ENCODE measurements at places on chromosomes 1 and 21.

GRCh38 chr1:61152066-61152465 lies 69.7 kb downstream of the NFIA start:
- DNase-seq = no peak

DNA sequence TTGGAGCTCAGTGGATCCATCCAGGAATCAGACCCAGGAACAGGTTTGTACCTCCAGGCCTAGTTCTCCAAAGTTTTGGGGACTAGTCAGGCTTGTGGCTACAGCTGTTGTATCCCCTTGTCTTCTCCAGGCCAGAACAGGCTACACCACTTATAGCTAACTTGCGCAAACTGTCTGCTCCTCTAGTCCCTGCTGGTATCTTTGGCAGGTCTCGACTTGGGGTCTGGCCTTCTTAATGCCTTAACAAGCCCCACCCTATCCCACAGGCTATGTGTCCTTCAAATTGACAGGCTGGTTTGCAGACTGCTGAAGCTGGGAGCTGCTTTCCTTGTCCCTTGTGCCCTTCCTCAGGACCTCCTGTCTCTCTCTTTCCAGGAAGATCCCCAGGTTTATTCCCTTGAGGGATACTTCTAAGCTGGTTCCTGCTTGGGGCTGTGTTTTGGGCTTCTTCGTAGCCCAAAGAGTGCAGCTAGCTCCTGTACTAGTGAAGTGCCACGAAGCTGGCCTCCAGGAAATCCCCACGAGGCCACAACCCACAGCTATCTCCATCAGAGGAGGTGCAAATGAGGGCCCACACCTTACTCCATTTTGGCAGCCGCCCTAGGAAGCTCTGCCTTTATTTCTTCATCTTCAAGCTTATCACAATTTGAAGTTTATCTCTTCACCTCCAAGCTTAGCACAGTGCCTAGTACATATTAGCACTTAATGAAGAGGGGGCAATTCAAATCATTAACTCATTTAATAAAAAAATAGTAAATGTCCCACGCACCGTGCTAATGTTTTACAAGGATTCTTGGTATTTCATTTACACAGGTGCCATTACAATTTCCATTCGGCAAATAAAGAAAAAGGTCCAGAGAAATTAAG lies 683 bp upstream of the DMAP1 start:
- DNase-seq = no peak

DNA sequence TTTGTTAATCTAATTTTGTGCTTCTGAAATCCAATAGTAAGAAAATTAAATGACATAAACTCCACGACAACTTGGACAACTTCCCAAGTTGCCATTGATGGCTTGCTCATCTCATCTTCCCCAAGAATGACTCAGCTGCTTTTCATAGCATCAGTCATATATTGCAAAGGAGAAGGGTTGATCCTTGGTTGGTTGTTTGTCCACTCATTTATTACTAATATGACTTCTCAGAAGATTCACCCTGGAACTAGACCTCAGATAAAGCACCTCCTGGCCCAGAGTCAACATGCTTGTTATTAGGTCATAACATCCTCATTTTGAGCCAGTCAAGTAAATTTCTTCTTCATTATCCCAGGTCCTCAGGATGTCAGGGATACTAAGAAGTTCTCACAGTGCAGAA lies 2.3 kb upstream of the LCE3D start:
- DNase-seq = no peak

DNA sequence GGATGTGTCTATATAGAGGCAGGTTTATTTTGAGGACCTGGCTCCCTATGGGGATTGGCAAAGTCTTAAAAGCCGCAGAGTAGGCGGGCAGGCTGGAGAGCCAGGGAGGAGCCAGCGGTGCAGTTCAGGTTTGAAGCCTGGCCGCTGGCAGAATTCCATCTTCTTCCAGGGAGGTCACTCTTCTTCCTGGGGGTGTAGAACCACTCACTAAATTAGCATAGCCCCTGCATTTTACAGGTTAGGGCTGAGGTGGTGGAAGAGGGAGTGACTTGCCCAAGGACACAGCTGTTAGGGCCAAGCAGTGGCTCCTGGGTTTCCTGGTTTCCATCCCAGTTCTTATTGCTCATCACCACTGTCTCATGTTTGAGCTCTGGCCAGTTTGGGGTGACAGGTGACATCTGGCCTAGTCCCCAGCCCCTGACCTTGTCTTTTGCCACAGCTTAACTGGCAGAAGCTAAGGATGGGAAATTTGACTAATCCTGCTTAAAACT lies 1.4 kb downstream of the PINK1 start:
- DNase-seq = peak; percentile 36

- peak; percentile 18 for DNase-seq
Measured at GRCh38 chr1:171343727-171344472, 29.9 kb downstream of the FMO4 start.

DNA sequence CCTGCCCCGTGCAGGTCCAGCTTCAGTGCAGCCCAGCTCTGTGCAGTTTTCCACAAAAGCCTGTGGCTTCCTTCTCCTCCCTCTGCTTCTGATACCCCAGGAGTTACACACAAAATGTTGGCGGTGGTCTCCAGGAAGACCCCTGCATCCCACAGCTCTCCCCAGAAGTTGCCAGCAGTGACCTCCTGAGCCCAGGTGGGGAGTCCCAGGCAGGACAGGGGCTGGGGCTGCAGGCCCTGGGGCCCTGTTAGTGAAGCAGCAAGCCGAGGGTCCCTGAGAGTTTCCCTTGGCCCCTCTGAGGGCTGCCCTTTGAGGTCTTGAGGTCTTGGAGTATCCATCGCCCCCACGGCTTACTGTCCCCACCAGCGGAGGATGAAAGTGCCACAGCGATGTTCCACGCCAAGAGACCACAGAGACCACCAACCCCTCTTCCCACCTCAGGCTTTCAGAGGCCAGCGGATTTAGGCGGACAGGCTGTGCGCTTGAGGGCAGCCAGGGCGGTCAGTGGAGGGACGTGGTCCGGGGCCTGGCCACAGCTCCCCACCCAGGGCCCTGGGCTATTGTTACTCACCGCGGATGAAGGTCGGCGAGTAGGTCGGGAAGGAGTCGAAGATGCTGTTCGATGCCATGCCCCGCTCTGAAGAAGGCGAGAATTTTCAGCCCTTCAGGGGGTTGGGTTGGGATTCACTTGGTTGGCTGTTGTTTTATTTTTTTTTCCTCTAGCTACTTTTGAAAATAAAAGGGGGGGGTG lies 34.0 kb upstream of the RUNX3 start:
- no peak for DNase-seq

DNA sequence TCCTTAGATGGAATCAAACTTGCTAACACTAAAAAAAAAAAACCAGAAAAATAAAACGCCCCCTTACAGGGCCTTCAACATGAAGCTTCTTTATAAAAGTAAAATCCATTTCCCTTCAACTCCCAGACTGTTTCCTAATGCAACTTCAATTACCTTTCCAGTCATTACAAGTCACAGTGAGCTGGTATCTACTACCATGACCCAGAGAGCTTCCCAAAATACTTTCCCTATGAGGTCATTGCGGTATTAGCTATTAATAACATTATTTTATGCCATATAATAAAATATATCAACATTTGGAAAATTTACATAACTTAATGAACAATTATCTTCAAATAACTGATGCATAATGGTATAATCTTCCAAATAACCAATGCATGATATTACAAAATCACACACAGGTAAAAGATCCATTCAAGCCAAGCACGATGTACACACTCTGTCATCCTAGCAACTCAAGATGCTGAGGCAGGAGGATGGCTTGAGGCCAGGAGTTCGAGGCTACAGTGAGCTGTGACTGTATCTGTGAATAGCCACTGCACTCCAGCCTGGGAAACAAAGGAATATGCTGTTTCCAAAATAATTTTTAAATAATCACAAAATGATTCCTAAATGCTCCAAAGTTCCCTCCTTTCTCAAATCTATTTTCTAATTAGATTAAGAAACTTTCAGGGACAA lies 24.1 kb downstream of the EIF4G3 start:
- peak; percentile 48 for DNase-seq

DNA sequence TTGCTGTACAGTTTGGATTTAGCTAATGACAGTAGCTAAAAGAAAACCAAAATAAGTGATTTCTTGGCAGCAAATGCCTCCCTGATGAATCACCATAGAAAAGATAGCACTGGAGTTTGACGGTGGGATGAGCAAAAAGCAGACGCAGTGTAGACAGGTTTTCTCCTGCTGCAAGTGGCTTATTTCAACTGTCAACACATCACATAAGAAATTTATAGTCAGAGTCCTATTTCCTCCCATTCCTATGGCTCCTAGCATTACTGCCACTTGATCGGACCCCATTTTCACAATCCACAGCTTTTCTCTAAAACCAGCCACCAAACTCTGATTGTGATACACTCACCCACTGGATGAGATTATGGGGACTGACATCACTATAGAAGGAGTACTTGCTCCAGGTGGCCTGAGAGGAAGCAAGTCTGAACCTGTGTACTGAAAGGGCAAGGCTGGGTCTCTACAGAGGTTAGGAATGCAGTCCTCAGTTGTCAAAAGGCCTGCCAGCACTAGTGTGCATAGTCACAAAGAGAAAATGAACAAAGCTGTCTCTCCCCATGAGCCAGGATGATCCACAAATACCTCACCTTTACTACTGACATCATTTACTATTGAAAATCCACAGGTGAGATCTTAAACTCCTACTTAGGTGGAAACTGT lies 359.8 kb downstream of the LTN1 start:
- peak; percentile 49 for DNase-seq

GRCh38 chr1:109083923-109084322 lies 6.6 kb upstream of the TMEM167B start:
- peak; percentile 15 for DNase-seq

GRCh38 chr1:99850459-99851291 lies 514 bp downstream of the AGL start:
- peak; percentile 87 for DNase-seq

- peak; percentile 35 for DNase-seq
Measured at GRCh38 chr1:26932531-26932930, 11.0 kb downstream of the NUDC start.

- DNase-seq = no peak
Measured at GRCh38 chr1:230763927-230764591, 16.9 kb downstream of the CAPN9 start.

DNA sequence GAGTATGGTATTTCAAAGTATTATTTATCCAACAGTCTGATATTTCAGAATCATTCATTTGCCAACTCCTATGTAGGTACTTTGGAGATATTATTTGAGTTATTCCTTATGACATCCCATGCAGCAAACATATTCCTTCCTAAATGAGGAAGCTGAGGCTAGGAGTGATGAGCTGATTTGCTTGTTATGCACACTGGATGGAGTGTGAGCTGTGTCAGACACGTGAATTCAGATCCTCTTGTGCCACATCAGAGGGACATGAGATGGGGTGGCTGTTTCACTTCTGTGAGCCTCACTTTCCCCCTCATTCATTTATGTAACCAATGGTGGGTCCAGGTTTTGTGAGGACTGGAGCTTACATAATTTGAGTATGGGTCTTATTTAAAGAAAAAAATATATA lies 215.9 kb downstream of the DISC1 start:
- peak; percentile 32 for DNase-seq

GRCh38 chr21:42361286-42361685 lies 5.0 kb downstream of the TFF1 start:
- no peak for DNase-seq

DNA sequence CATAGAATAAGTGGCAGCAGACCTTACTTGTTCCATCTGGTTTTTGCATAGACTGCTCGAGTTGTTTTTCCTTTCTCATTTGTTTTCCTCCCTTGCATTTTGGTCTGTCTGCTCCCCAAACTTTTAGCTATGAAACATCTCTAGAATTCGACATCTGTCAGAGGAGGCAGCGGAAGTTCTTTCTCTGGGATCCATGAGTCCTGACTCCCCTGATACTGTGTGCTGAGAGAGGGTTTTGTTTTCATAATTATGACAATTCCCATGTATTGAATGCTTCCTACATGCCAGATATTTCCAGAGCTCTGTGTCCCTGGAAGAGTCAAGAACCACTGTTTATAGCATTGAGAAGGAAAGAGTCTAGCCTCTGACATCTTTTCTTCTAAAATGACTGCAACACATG lies 172.6 kb downstream of the KIF26B start:
- peak; percentile 60 for DNase-seq

- peak; percentile 61 for DNase-seq
Measured at GRCh38 chr1:76374086-76374485, 299.5 kb downstream of the ST6GALNAC3 start.

DNA sequence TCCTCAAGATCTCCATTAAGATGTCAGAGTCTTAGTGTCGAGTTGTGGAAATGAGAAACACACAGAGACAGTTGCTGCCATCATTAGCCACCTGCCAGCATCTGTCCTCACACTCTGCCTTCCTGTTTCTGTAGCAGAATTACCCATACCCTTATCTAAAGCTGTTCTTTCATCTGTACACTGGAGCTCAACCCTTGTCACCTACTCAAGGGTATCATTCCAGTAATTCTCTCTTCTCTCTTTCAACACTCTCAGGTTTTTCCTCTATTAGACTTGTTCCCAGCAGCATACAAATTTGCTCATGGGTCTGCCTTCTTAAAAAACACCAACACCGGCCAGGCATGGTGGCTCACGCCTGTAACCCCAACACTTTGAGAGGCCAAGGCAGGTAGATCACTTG lies 27.4 kb upstream of the RNF2 start:
- DNase-seq = no peak

DNA sequence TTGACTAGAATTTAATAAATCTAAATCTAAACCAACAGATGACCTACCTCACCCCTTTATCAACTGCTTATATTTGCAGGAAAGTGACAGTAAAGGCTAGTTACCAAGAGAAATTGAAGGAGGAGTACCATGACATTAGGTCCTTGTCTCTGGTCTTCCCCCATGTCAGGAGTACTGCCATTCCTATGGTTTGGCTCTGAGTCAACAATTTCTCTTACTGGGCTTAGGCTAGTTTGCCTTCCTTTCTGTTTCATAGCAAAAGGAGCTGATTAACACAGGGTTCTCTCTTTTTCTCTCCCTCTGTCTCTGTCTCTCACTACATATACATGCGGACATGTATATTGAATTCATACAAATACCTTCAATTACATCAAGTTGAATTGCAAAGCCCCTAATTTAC lies 579.9 kb downstream of the DPYD start:
- DNase-seq = no peak

DNA sequence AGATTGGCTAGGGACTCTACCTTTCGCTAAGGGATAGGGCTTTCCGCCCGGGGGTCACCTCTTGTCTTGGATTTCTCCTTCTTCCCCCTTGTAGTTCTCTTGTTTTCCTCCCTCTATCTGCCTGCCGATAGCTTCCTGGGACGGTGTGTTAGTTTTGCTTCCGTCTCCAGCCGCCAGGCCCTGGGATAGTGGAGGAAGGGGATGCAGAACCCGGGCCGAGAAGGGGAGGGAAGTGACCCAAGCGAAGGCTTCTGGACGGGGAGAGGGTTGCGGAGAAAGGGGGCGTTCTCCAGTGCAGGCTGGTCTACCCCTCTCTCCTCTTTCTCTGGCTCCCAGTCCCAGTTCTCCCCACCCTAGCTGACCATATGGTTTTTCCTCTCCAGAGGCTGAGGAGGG lies 871 bp downstream of the TUFT1 start:
- peak; percentile 35 for DNase-seq

- peak; percentile 95 for DNase-seq
Measured at GRCh38 chr1:42816585-42817439, at the start of the genes ERMAP and SVBP. ERMAP (plus strand) TSS chr1:42817122; CDS start chr1:42830449, 13,327 bp downstream. SVBP (minus strand) TSS chr1:42817397; CDS start chr1:42816544, 853 bp downstream.

- no peak for DNase-seq
Measured at GRCh38 chr1:20160034-20160433, 20.9 kb downstream of the PLA2G2F start.

GRCh38 chr1:204947338-204947737 lies 76.7 kb downstream of the NFASC start:
- DNase-seq = no peak

Measured in muscle of leg (tissue), 16 donors.